Diencephalon (tissue), 1 donor: ENCODE measurements at places on chromosomes 7 and 10. TPM values are rescaled to one million over a fixed set of nuclear protein-coding genes. Genes with fewer than 3 reads are reported as not detected.

Gene SHH
- 8.5 TPM for total RNA-seq

Gene EN2
- total RNA-seq = 0.23 TPM

Gene GPER1
- total RNA-seq = 3.0 TPM

Gene PDK4
- 8.3 TPM for total RNA-seq

Gene SORCS1
- 30.2 TPM for total RNA-seq
